ENCODE measurements at places on chromosomes 5 and 9. TPM values are rescaled to one million over a fixed set of nuclear protein-coding genes. Genes with fewer than 3 reads are reported as not detected.

Gene ACTBL2
- total RNA-seq = not detected

Gene ISL1
- not detected for total RNA-seq

Gene PFN3
- not detected for total RNA-seq

Gene C9orf50
- 0.41 TPM for total RNA-seq

Gene CDKN2B
- total RNA-seq = 0.23 TPM

Gene ITK
- 308 TPM for total RNA-seq

Gene UNC13B
- 5.0 TPM for total RNA-seq

Gene NUTM2G
- total RNA-seq = not detected

Gene TLN1
- 234 TPM for total RNA-seq

- DNase-seq = no peak
Measured at GRCh38 chr9:122008559-122008958, 84.5 kb downstream of the TTLL11 start.

- DNase-seq = no peak
Measured at GRCh38 chr5:148201151-148201550, 1.7 kb upstream of the SPINK6 start.

- DNase-seq = no peak
Measured at GRCh38 chr9:105376893-105377292, 70.9 kb upstream of the FSD1L start.

- DNase-seq = no peak
Measured at GRCh38 chr9:12859704-12860251, 85.0 kb downstream of the LURAP1L start.

DNA sequence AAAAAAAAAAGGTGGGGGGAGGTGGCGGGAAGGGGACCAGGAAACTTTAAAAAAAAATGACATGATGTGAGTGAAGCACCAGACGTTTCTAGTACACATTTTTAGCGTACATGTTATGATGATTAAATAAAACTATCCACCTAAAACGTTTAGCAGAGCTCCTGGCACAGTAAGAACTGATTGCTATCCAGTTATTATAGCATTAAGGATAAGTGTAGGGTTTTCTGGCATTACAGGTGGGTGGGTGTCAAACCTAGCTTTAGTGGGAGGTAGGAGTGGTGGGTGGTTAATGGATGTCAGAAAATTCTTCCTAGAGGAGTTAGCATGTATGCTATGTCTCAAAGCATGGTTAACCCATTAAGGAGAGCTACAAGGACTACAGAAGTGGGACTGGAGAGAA, 2329.5 kb downstream of the MAT2B start:
- DNase-seq = no peak

DNA sequence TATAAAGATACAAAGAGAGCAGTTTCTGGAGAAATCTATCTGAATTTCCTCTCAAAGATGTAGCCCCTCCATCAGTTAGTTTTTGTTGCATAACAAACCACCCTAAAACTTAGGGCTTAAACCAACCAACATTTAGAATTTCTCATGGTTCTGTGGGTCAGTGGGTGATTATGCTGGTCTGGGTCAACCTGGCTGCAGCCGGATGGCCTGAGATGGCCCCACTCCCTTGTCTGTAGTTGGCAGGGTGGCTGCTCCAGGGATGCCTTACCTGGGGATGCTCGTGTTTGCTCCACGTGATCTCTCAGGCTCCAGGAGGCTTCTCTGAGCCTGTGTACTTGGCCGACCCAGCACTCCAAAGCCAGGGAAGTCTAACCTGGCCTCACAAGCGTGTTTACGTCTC, 139.3 kb downstream of the MVB12B start:
- DNase-seq = no peak

GRCh38 chr9:124645274-124645673, 125.8 kb downstream of the NR6A1 start:
- DNase-seq = no peak

DNA sequence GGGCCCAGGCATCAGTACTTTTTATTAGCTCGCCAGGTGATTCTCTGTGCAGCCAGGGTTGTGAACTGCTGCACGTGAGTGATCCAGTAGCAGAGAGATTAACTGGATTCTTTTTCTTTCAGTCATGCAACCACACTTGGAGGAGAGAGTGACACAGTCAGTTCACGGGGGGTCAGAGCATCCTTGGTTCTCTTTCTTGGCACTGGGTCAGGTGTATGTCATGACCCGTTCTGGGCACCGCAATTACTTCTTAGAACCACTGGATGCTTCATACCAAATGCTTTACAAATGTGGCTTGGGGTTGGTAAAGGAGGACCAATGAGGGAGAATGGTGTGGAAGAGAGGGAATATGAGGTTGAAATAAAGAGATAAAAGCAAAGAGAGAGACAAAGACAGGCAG, 368.7 kb downstream of the MLLT3 start:
- no peak for DNase-seq

DNA sequence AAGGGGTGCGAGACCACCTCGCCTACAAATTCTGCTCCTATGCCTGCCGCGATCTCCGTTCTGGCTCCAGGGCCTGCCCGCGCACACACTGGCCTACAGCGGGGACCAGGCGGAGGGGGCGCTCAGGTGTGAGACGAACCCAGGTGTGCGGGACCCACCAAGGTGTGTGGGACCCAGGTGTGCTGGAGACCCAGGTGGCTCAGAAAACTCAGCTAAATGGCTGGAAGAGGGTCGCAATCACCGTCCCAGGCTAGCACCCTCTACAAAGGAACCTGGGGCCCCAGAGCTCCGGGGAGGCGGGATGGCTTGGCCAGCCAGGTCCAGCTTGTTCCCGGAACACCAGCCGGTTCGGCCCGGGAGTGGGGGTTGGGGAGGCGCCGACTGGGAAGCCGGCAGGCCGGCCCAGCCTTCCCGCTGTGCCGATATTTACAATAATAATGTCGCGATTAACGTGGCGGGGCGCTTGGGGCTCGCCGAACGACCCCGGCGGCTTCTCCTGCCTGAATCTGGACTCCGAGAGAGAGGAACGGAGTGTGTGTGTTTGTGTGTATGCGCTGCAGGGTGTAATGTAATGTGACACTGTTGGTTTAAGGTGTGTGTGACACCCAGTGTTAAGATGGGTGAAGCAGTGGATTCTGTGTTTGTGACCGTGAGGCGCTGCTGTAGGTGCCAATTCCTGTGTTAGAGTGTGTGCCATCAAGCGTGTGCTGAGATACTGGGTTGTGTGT, 1.4 kb downstream of the PCDH1 start:
- DNase-seq = no peak

DNA sequence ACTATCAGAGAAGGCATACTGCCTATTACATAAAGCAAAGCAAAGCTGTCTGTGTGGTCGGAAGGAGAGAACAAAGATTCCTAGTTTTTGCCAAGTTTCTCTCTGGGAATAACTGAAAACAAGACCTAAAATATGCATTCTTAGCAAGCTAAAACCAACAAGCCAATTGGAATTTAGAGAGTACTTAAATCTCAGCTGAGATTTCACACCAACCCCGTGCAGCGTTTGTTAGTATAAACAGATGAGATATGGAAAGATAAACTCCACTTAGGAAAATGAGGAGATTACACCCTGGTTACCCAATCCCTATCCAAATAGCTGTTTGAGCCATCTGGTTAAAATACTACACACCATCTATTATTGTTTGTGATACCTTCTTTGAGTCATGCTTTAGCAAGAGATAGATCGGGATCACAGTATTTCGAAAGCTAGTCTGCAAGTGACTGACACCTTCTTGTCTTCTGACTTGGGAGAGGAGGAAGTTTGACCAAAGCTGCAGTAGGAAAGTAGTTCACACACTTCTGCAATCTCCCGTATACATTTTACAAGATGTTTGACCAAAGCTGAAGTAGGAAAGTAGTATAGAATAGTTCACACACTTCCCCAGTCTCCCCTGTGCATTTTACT, 18.2 kb downstream of the FAF2 start:
- DNase-seq = no peak

GRCh38 chr5:147398860-147399259, 111.0 kb downstream of the DPYSL3 start:
- no peak for DNase-seq

DNA sequence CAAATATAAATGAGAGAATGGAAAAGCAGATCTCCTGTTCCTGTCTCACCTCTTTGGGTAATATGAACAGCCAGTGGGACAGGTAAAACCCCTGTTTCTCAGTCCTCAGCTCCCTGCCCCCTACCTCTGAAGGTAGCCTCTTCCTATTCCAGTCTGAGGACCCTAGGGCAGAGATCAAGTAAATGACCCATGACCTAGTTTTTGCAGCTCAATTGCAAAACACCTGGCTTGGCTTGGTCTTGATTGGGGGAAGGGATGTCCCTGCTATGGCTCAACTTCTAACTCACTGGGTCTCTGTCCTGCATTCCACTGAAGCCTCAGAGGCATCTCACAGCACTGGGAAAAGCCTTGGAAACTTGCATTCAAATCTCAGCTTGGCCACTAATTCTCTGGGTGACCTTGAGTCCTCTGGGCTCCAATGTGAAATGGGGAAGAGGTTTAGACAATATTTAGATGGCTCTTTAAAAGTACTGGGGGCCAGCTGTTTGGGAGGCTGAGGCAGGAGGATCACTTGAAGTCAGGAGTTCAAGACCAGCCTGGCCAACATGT, 1.6 kb upstream of the GALT start:
- no peak for DNase-seq

DNA sequence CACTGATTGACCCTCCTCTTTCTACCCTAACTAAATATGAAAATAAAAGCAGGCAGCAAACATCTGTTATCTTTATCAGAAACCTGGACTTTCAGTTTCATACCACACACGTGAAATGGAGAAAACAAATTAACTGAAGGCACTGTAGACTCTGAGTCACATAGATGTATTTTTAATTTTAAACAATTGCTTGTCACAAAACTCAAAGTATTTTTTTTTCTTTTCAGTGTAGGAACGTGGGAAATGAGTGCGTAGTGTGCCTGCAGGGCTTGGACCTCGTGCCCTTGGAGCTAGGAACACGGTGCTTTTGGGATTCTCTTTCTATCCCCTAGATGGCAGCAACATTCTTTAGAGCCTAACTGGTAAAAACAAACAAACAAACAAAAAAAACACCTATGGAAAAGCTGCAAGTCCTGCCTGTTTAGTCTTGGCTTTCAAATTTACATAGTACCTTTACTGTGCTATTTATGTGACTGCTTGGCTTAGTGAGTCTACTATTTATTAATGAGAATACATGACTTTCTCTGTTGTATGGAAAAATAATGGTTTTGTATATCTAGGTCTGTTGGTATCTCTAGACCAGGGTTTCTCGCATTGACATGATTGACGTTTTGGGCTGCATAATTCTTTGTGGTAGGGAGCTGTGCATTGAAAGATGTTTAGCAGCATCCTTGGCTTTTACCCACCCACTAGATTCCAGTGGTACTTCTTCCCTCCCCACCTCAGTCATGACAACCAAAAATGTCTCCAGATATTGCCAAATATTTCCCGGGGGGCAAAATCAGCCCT, 16.8 kb upstream of the ACTBL2 start:
- DNase-seq = no peak

DNA sequence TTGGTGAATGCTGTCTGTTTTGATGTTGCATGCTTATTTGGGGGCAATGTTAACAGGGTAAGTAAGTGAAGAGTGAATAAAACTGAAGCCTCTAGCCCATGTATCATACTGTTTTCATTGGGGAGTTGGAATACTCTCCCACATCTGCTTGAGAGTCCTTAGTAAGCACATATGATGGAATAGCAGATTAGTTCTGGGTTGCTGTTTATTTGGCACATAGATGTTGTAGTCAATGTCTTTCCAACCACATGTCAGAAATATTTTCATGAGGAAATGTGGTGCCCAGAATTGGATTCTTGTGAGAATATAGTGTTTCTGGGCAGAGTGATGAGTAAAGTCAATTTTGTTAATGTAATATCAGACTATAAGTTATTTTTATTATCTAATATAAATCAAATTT, 611.7 kb upstream of the FTMT start:
- DNase-seq = no peak

- no peak for DNase-seq
Measured at GRCh38 chr9:115158661-115159481, 40.9 kb upstream of the TNC start.

DNA sequence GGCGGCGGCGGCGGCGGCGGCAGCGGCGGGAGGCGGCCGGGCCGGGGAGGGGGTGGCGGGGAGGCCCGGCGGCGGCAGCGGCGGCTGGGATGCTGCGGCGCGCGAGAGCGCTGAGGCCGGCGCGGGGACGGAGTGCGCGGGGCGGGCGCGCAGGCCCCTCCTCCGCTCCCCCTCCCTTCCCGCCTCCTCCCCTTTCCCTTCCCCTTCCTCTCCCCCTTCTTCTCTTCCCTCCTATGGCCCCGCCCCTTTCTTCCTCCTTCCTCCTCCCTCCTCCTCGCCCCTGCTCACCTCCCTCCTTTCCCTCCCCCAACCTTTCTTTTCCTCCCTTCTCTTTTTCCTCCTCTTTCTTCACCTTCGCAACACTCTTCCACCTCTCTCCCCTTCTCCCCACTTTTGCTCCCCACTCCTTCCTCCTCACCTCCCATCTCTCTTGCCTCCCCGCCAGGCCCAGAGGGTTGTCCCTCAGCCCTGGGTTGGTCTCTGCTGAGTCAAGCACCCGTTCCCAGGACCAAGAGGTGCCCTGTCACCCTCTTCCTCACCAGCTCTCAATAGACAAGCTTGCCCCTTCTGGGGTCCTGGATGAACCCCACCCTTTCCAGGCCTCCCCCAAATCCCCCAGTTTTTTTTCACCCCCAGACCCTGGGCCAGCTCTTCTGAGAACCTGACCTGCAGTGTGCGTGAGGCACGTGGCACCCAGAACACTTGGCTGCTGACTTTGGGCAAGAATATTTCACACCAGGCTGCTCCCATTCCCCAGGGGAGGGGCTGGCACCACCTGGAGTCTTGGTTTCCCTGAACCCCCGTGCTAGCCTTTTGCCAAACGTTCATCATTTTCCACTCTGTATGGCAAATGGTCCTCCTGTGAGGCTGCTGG, at the start of gene SEMA4D:
TSS of gene SEMA4D (minus strand) at position 136 of the 874 bp plus-strand sequence. CDS start 92,657 bp downstream, outside the sequence.
- no peak for DNase-seq

- DNase-seq = no peak
Measured at GRCh38 chr5:103674251-103674650, 111.7 kb upstream of the NUDT12 start.

GRCh38 chr9:3887221-3887653, 361.4 kb upstream of the RFX3 start:
- DNase-seq = no peak

DNA sequence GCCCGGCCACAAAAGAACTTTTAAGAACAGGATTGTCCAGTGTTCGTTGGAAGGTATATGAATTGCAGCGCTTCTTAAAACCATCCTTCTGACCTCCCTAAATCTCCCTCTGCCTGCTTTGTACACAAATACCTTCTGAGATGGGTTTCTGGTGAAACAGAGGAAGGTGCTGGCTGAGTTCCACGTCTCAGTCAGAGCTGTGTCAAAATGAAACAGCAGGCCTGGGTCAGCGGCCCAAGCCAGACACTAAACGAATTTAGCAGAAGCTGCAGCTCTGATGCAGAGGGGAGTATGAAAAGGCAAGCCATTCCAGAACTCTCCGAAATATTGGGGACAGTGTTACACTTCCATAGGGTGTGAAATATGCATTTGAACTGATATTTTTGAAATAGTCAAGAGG, 37.8 kb upstream of the CRB2 start:
- no peak for DNase-seq

Data from activated naive CD4-positive, alpha-beta T cell treated with anti-CD3 and anti-CD28 coated beads, Interleukin-2, amount 50 U/mL, for 72 hours (primary cell).